Activated T-cell treated with anti-CD3 and anti-CD28 coated beads, Interleukin-2, amount 50 U/mL, for 1 hour (primary cell): ENCODE measurements at places on chromosomes 5 and 9.

GRCh38 chr9:4862506-4863250, 69.9 kb downstream of the RCL1 start:
- DNase-seq: no peak

DNA sequence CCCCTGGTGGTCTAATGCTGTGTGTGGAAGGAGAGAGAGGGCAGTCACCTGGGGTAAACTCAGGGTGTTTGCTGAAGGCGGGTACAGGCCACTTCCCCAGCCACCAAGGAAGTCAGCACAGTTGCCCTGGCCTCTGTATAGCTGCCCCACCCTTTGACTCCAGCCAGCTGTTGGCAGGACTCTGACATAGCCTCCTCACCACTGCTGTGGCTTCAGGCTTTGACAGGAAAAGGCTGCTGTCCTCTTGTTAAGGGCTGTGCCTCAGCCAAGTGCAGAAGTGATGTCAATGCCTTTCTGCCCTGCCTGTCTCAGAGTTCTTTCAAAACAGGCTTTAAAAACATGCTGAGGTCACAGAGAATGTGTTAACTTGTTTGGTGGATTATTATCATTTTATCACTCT, 487.2 kb upstream of the KLF4 start:
- DNase-seq: no peak

DNA sequence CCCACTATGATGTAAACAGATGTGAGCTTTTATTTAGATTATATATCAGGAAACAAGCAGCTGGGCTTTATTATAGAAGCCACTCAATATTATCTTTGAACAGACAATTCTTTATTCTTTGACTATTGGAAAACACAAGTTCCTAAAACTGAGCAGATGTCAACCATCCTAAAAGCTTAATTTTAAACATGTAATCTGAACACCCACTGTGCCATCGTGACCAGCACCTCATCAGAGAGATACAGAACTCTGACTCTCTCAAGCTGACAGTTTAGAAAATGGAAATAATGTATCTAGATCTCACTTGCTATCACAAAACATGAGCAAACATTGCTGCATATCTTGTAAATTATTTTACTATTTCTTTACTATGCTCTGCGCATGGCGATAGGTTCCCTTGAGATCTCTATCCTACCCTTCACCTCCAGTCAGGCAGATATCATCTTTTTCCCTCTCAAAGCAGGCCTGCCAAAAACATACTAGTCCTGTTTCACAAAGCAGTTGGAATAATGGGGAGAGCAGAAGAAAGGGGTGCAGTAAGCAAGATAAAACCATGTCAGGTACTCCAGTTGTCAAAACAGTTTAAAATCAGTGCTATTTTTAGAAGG, 151.0 kb downstream of the KIAA0825 start:
- DNase-seq: no peak

- DNase-seq: no peak
These were observed 429.9 kb downstream of the CAAP1 start for GRCh38 chr9:26462751-26463150.
